ENCODE measurements at places on chromosomes 4 and X. TPM values are rescaled to one million over a fixed set of nuclear protein-coding genes. Genes with fewer than 3 reads are reported as not detected.

GRCh38 chr4:140635606-140636005 lies 66.8 kb upstream of the UCP1 start:
- DNase-seq = peak; percentile 69

DNA sequence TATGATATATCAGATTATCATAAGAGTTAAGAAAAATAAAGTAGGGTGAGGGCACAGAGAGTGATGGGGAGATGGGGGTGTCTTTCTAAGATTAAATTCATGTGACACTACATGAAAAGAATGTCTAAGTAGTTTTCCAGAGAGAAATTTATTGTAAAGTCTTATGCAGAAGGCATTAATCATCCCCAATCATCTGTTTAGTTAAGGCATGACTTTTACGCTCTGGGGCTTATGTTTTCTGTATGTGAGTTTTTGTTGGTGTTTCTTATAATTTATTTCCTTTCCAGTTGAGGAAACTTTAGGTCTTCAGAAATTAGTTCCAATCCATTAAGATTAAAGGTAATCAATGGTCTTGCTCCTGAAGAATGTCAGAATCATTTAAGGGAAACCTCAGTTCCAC lies 383.0 kb upstream of the GALNT7 start:
- DNase-seq = no peak

- no peak for DNase-seq
Measured at GRCh38 chr4:10371121-10371520, 86.1 kb downstream of the ZNF518B start.

- DNase-seq = no peak
Measured at GRCh38 chr4:125398263-125399002, 83.7 kb downstream of the FAT4 start.

GRCh38 chrX:148269513-148269912 lies 230.9 kb upstream of the AFF2 start:
- DNase-seq = no peak

GRCh38 chr4:114349543-114350175 lies 248.9 kb upstream of the UGT8 start:
- no peak for DNase-seq

DNA sequence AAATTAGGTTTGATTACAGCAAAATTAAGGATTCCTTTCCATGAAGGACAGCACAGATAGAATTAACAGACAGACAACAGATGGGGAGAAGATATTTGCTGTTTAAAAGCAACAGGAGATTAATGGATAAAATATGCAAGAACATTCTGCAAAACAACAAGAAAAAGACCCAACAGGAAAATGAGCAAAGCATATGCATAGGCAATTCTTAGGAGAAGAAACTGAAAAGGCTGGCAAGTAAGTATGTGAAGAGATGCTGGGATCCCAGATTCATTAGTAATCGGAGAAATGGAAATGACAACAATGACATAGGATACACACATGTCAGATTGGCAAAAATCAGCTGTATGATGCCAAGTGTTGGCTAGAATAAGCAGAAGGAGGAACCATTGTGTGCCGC lies 27.5 kb upstream of the HMGB3 start:
- no peak for DNase-seq

DNA sequence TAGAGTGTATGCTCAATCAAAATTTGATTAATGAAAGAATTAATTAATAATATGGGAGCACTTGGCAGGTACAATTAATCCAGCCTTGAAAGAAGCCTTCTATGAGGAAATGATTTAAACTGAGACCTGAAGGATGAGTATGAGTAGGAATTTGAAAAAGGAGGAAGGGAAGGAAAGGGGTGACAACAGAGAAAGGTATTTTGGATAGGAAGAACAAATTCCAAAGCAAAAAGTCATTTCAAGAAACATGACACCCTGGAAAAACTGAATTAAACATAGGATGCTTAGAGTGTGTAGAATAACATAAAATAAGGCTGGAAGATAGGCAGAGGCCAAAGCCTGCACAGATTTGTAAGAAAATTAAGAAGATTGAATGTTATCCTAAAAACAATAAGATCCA lies 29.6 kb downstream of the PHOX2B start:
- no peak for DNase-seq

- DNase-seq = no peak
Measured at GRCh38 chrX:142186103-142186502, 19.0 kb downstream of the MAGEC2 start.

DNA sequence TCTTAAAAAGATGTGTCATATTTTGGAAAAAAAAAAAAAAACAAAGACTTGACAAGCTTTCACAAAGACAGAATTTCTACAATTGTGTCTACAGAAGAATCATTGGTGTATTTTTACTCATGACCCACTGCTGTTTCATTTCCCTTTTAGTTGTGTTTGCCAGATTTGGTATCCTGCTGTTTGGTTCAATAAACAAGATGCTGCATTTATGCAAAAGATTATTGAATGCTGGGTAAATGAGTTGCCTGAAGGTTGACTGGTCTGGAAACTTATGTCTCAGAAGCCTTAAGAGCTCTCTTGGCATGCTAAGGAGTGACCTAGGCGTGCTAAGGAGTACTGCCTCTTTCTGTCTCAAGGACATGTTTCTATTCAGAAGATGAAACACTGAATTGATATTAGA lies 64.9 kb upstream of the NPY2R start:
- DNase-seq = no peak

DNA sequence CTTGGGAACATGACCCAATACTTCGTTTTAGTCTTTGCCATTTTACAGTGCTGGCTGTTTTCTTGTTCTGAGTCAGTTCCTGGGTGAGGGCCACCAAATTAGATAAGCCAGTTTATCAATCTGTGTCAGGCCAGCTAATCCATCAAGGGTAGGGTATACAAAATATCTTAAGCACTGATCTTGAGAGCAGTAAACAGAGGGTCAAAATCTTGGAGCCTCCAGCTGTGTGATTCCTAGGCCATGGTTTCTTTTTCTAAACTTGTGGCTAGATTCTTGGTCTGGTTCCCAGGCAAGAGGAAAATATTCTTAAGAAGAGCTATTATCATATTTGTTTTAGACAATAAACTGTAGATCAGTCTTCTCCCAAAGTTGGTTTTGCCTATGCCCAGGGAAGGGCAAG lies 1396.6 kb upstream of the PABPC4L start:
- DNase-seq = no peak

- DNase-seq = no peak
Measured at GRCh38 chr4:17526695-17527477, 11.9 kb downstream of the CLRN2 start.

- no peak for DNase-seq
Measured at GRCh38 chr4:81723019-81723884, 251.5 kb upstream of the RASGEF1B start.

GRCh38 chrX:64338296-64338695 lies 57.0 kb downstream of the MTMR8 start:
- no peak for DNase-seq

GRCh38 chr4:78370631-78371372 lies 180.8 kb upstream of the ANXA3 start:
- DNase-seq = no peak

GRCh38 chr4:20106921-20107320 lies 144.8 kb upstream of the SLIT2 start:
- DNase-seq = no peak

DNA sequence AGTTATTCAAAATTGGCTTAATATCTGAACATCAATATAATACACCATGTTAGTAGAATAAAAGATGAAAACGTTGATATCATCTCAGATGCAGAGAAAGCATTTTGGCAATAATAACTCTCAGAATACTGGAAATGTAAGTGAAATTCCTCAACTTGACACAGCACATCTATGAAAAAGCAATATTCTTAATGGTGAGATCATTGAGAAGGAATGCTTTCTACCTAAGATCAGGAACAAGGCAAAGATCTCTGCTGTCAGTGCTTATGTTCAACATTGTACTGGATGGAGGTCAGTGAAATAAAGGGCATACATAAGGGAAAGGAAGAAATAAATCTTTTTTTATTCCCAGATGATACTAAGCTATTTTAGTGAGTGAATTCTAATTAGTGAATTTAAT lies 40.6 kb downstream of the MRPL1 start:
- no peak for DNase-seq

- DNase-seq = no peak
Measured at GRCh38 chr4:52687696-52688095, 28.6 kb upstream of the USP46 start.

DNA sequence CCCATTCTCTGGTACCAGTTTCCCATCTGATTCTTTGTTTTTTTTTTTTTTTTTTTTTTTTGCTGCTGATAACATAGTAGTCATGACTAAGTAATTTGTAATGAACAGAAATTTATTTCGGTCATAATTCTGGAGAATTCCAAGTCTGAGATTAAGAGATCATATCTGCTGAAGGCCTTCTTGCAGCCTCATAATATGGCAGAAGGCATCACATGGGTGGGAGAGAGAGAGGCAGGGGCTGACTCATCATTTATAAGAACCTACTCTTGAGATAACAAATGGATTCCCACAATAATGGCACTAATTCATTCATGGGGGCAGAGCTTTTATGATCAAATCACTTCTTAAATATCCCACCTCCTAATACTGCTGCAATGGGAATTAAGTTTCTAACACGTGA lies 1034.3 kb downstream of the STIM2 start:
- no peak for DNase-seq

DNA sequence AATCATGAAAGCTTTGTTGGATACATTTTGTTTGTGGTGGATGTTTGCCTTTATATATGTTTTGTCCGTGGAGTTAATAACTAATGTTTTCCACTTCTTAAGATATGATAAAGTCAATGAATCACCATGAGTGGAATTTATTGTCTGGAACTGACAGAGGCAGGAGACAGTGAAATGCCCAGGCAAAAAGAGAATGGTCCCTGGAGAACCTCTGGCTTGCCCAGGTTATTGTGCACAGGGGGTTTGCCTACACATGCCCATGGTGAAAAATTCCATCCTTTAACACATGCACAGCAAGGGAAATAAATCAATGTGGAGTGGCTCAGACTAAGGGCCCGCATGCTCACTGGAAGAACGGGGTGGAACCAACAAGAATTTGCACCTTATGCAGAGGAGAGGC lies 964.3 kb upstream of the GRIA3 start:
- no peak for DNase-seq

DNA sequence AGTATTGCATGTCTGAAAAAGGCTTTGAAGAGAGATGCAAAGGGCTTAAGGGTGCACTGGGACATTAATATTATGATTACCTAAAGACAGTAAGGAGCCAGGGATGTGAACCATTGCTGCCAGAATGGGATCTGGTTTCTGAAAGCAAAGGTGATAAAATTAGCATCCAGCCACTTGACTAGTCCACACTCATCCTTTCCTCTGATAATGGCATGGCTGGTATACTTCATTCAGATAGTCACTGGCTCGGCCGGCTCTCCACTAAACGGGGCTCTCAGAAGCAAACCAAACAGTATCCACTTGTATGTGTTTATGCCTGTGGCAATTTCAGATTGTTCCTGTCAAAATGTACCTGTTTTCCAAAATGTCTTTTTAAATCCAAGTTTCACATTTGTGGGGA lies 46.4 kb downstream of the MAMLD1 start:
- DNase-seq = no peak

DNA sequence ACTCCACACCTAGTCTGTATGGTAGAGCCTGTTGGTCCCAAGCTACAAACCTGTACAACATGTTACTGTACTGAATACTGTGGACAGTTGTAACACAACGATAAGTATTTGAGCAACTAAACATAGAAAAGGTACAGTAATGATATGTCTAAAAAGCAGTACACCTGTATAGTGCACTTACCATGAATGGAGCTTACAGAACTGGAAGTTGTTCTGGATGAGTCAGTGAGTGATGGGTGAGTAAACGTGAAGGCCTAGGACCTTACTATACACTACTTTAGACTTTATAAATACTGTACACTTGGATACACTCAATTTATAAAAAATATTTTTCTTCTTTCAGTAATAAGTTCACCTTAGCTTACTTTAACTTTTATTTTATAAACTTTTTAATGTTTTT lies 104.0 kb downstream of the TMA16 start:
- DNase-seq = no peak

DNA sequence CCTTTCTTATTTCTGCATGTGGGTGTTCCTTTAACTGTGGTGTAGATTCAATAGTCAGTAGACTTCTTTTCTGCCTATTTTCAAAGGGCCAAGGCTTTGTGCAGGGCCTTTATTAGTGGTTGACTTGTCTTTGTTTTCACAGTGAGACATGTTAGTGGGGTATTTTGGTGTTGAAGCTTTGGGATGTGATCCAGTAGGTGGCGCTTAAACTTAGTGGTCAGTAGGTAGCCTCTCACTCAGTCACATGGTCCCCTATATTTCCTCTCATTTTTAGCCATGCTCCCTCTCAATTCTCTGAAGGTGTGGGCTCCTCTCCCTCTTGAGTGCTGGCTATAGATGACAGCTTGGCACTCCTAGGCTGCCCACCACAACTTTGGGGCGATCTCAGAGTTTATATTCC lies 23.4 kb upstream of the SLC10A7 start:
- DNase-seq = no peak

GRCh38 chrX:39729981-39730661 lies 367.6 kb downstream of the BCOR start:
- DNase-seq = no peak

Gene GC
- 0.65 TPM for total RNA-seq

Gene RTL5
- total RNA-seq = 9.8 TPM

Gene SASH3
- 8.4 TPM for total RNA-seq

Gene CLIC2
- 16.7 TPM for total RNA-seq

Gene RFC1
- total RNA-seq = 59.4 TPM

Gene SPATA4
- total RNA-seq = not detected

Gene TACC3
- 8.3 TPM for total RNA-seq

Gene MAGEB17
- not detected for total RNA-seq

Gene GAGE13
- total RNA-seq = not detected

Gene RNF212
- 5.1 TPM for total RNA-seq

Gene ATP7A
- total RNA-seq = 27.1 TPM

All from ureter (tissue), 1 donor.